H4 (cell line): ENCODE measurements at places on chromosomes 16 and 17. TPM values are rescaled to one million over a fixed set of nuclear protein-coding genes. Genes with fewer than 3 reads are reported as not detected.
A peak's percentile ranks its signal among the peaks of the same experiment; 100 is the strongest.

Gene SLFN12
- total RNA-seq: 17.4 and 19.8 TPM in 2 replicates

Gene SPAG5
- 72.2 and 80.2 TPM in 2 replicates for total RNA-seq

Gene WNK4
- total RNA-seq: not detected in 2 replicates

Gene PGAP6
- total RNA-seq: 13.7 and 15.9 TPM in 2 replicates

Gene KRT36
- total RNA-seq: not detected in 2 replicates

- no peak for DNase-seq
Measured at GRCh38 chr16:68539711-68540239, 684 bp downstream of the ZFP90 start.

DNA sequence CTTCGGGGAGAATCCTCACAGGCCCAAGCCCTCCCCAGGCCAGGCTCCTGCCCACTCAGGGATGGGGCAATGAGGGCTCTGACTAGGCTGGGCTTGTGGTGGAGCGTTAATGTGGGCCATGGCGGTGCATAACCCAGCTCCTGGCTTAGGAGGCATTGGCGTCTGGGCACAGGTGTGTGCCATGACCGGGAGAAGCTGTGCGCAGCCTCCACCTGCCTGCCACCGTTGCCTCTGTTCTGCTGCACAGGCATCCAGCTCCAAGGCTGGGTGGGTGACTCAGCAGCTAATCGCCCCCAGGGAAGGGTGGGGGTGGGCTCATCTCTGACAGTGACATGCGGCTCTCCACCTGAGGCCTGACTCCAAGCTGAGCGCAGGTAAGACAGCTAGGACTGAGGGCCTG, 3.5 kb upstream of the ARHGAP27 start:
- DNase-seq: no peak

GRCh38 chr16:89187770-89188392, 12.5 kb downstream of the SLC22A31 start:
- no peak for DNase-seq

DNA sequence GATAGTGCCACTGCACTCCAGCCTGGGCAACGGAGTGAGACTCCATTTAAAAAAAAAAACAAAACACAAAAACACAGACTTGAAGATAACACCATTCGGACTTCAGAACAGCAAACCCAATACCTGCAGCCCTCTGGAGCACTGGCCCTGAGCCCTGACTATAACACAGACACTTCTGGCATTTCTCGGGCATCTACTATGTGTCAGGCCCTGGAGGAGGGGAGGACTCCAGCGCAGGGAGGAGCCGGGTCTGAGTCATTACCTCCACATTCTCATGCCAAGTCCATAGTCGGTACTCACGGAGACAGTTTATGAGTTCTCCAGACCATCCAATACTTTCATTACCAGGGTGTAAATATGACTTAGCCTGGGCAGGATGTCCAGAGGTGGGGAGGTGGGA, 48.8 kb downstream of the PITPNM3 start:
- peak; percentile 75 for DNase-seq

DNA sequence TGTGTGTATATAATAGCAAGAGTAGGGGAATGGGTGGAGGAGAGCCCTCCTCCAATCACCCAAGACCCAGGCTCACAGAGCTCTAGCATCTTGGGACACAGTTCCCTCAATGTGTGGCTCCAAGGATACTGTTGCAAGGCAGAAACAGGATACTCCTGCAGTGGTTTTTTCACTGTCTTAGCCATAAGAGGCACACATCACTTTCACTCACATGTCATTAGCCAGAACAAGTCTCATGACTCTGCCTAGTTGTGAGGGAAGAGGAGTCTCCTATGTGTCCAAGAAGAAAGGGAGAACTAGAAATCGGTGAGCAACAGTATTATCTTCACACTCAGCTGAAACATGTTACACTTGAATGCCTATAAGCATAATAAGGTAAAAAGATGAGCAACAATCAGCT, 11.1 kb upstream of the NUDT7 start:
- DNase-seq: no peak

DNA sequence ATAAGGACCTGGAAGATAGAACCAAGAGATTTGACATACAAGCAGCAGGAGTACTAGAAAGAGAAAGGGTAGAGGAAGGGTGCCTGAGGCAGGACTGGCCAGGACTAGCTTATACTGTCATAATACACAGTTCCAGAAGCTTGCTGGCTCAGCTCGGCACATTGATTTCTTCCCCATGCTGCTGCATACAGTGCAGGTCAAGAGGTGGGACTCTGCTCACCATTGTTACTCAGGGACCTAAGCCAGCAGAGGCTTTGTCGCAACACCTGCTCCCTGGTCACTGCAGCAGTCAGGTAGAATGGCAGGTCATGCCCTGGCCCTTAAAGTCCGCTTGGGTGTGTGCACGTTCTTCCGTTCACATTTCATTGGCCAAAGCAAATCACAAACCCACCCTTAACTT, 32.8 kb downstream of the LDHD start:
- no peak for DNase-seq

DNA sequence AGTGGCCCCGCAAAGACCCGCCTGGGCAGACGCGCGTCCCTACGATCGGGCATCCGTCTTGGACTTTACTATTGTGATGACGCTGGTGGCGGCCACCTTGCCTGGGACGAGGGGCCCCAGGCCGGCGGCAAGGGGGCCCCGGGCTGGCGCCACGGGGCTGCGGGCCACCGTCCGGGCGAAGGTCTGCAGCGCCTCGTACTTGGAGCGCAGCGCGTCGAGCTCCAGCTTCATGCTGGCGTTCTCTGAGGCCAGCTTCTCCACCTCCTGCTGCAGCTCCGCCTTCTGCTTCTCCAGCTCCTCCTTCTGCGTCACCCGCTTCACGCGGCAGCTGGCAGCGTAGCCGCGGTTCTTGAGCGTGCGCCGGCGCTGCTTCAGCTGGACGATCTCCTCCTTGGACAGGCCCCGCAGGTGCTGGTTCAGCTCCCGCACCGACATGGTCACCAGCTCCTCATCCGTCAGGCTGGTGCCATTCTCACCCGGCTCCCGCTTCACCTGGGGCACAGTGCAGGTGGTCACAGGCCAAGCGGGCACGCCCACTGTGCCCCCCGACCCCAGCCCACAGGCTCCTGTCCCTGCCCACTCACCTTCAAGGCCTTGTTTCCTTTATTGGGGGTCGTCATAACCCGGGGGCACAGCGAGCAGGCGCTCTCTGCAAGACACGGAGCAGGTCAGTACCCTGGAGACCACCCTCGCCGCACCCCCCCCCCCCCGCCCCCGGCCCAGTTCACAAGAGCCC, 4.8 kb upstream of the SIRT7 start:
- no peak for DNase-seq

GRCh38 chr17:65064452-65065019, 8.0 kb upstream of the GNA13 start:
- peak; percentile 97 for DNase-seq

Gene KRT25
- not detected in 2 replicates for total RNA-seq

DNA sequence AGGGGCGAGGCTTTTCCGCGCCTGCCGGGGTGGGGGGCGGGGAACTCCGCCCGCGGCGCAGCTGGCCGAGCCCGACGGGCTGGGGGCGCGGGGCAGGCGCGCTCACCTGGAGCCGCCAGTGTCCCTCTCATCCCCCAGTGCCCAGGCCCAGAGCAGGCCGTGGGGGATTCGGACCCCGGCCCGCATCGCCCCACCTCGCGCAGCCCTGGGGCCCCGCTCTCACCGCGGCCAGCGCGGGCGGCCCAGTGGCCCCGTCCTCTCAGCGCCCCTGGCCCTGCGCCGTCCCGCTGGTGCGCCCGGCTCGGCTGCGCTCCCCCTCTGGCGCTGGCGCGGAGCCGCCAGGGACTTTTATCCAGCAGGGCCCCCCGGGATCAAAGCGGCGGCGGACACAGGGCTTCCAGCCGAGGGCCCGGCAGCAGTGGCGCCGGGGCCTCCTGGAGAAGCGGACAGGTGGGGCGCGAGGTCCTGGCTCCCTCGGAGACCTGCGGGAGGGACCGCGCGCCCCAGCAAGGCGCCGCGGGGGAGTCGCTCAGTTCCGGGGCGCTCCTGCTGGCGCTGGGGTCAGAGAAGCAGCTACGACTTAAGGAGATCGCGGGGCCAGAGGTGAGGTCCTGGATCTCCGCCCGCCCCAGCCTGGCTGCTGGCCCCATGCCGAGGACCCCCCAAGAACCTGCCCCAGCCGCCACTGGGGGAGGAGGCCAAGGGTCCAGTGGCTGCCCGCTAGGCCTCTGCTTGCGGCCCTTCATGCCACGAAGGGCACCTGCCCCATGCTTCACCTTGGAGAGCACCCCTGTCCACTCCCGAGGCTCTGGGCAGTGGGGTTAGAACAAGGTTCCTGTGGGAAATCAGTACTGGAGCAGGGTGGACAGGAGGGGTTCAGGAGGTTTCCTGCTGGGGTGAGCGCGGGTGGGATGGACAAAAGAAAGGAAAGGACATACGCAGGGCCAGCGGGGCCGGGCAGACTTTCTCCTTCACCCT, 823 bp upstream of the NOTUM start:
- no peak for DNase-seq

Gene NKD1
- 0.16 and 0.21 TPM in 2 replicates for total RNA-seq

GRCh38 chr16:54284931-54285413, 1.6 kb downstream of the IRX3 start:
- no peak for DNase-seq

Gene WDR59
- total RNA-seq: 6.5 and 21.7 TPM in 2 replicates

GRCh38 chr17:27893841-27894503, 807 bp upstream of the LYRM9 start:
- DNase-seq: no peak
